ENCODE measurements at places on chromosomes 13 and 19.

GRCh38 chr19:36121486-36122124 is 6.3 kb downstream of the TBCB start:
- no peak for DNase-seq

DNA sequence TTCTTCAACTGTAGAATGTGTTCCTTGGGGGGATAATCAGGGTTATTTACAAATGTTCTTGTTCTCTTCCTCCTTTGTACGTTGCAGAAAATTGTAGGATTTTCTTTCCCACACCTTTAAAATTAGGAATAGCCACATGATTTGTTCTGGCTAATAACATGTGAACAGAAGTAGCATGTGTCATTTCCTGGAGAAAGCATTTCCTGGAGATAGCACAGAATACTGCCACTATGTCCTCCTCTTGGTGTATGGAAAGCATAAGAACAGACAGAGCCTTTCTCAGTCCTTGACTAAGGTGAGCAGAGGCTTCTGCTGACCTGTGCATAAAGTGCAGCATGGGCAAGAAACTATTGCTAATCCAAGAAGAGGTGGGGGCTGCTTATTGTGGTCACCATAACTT is 101.8 kb downstream of the FAM216B start:
- DNase-seq, result no peak

DNA sequence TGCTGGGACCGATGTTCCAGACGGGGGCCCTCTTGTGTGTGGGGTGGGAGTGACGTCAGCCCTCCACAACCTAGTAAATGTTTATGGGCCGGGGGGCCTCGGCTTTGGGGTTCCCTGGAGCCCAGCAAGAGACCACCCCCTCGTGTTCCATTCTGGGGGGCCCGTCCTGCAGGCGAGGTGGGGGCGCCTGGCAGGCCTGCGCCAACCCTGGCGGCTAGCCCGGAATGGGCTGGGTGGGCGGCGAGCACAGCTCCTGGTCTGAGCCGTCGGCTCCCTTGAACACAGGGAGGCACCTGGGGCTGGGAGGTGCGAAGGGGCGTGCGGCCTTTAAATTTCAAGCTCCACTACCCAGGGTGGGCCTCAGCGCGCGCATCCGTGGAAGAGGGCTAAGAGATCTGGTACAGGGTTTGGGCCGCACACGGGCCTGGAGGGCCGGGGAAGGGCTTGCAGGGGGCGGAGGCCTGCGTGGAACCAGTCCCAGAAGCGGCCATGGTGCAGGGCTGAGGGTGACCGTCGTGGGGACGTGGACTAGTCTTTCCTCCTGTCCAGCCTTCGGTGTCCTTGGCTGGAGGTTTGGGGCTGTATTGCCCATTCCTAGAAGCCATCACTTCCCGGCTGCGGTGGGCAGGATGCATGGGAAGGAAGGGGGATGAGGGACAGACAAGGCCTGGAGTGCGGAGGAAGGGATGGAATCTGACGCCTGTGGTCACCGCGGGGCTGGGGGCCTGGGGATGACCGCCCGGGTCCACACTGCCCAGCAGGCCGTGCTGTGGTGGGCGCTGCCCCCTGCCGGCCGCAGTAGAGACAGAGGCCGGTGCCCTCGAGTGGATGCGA is 11.4 kb downstream of the NDUFA11 start:
- DNase-seq, result no peak

- DNase-seq, result no peak
Measured at GRCh38 chr13:24127116-24127631, 33.3 kb upstream of the SPATA13 start.

DNA sequence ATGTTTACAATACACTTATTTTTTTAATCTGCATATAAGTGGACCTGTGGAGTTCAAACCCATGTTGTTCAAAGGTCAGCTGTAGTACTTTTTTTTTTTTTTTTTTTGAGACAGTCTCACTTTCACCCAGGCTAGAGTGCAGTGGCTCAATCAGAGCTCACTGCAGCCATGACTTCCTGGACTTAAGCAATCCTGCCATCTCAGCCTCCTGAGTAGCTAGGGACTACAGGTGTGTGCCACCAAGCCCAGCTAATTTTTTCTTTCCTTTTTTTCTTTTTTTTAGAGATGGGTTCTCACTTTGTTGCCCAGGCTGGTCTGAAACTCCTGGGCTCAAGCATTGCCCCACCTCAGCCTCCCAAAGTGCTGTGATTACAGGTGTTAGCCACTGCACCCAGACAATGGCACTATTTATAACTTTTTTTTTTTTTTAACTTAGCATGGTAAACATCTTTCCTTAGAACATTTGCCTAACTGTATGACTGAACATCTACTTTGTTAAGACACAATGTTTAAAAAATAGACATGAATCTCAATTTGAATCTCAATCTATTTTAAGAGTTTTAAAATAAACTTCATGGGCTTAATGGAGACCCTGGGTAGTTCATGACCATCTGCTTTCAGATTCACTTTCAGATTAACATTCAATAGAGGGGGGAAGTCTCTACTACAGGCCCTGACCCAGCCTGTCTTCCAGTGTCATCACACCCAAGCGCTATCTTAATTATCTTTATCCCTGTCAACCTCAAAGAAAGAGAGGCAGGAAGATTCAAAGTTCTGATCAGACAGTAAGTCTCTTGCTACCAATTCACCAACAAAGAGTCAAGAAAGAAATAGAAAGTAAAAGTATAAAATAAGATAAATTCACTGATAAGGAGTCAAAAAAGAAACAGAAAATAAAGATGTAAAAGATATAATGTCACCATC is 97.7 kb upstream of the DOCK9 start:
- DNase-seq, result no peak

- DNase-seq, result no peak
Measured at GRCh38 chr13:95865080-95865615, 188.1 kb downstream of the UGGT2 start.

- no peak for DNase-seq
Measured at GRCh38 chr19:32363632-32364031, 18.2 kb downstream of the ZNF507 start.

DNA sequence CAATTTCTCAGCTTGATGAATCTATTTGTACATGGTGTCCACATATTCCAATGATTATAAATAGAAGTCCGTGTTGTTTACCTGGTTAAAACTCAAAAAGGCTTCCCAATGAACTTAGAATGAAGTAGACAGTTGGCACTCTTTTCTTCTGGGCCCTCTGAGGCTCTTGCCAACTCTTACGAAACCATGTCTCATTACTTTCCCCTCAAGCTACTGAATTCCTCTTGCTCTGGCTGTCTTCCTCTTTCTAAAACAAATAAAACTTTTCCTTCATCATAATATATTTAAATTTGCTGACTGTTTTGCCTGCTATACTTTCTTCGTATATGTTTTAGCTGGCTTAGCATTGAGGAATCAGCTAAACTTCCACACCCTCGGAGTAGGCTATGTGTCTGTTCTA is 139.7 kb downstream of the SLITRK6 start:
- no peak for DNase-seq

- DNase-seq, result peak; percentile 70
Measured at GRCh38 chr19:18044825-18045304, 36.9 kb downstream of the ARRDC2 start.

- DNase-seq, result peak; percentile 51
Measured at GRCh38 chr19:48674921-48675824, 2.4 kb upstream of the NTN5 start.

DNA sequence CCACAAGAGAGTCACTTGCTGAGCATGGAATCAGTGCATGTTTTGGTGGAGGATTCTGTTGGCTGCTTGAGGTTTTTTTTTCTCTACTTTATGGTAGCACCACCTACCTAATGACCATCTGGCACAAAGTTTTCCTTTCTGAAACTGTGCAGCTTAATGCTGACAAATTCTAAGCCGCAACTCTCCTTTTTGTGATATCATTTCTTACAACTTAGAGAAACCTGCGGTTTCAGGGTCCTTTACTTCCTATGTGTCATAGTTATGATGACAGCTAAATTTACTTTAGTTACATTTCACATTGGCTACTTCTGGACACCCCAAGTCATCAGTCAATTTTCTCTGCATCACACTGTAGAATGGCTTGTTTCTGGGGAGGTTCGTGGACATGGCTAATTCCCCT is 115.4 kb upstream of the TMTC4 start:
- DNase-seq, result no peak

- DNase-seq, result no peak
Measured at GRCh38 chr13:44734201-44734707, 158.1 kb upstream of the TSC22D1 start.

DNA sequence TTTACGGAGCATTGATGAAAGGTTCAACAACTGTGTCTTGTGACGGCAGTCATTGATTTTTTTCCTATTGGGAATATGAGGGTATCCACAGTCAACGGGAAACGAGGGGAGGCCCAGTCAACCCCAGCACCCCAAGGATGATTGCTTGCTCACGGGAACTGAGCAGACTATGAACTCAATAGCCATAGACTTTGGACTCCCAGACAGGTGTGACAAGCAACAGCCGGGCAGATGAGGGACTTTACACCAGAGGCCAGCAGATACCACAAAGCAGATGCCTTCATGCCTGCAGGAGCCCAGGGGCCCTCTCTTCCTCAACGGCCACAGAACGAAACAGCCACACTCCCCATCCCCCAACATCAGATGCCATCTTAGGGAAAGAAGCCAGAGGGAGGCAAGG is 80.3 kb upstream of the FLT1 start:
- no peak for DNase-seq

DNA sequence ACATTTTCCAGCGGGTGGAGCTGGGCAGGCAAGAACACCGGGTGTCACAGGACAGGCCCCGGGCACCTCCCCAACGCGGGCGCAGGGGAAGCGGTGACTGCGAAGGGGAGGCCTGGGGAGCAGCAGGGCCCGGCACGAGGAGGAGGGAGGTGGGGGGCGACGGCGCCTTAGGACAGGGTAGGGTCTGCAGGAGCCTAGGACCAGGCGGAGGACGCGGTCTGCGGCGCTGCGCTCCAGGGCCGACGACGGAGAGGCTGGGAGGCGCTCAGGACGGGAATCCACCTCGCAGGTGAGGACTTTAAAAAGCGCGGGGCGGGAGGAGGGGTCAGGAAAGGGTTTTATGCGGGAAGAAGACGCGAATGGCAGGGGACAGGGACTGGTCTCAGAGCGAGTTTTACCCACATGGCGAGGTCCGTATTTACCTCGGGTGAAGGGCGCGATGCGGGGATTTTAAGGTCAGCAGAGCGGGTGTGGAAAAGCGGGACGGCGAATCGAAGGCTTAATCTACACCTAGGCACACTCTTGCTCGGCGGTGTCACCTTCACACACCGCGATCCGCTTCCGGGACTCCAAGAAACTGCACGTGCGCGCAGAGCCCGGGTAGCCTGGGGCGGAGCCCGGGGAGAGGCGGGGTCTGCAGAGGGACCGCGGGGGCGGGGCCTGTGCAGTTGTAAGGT is 13.5 kb downstream of the ERVV-2 start:
- DNase-seq, result no peak

DNA sequence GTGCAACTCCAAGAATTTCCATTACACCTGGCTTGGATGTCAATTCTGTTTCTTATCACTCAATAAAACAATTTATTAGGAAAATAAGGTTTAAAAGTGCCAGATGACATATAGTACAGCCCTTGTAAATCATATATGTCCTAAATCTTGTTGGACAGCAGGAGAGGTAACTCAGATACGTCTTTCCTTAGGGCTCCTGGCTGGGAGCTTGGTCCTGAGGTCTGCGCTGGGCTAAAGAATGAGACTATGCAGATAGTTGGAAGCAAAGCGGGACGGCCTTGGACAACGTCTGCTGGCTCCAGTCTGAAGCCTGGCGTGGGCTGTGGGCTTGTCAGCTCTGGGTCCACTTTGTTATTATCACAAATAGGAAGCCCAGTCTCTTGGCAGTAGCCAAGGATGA is 377.0 kb downstream of the DLEU7 start:
- no peak for DNase-seq

DNA sequence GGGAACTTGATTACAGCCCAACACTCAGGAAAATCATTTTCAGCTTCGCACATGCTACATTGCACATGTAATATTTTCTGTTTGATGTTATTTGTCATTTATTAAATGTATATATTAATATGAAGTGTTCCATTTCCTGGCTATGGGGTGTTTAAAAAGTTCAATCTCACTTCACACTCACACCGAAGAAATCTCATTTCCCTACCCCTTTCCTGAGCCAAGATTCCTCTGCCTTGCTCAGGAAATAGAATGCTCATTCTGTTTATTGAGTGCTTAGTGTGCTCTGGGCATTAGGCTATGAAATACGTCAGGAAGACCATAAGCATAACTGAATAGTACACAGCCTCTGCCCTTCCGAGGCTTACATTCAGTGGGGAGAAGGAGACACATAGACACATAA is 331.9 kb upstream of the TSHZ3 start:
- no peak for DNase-seq

DNA sequence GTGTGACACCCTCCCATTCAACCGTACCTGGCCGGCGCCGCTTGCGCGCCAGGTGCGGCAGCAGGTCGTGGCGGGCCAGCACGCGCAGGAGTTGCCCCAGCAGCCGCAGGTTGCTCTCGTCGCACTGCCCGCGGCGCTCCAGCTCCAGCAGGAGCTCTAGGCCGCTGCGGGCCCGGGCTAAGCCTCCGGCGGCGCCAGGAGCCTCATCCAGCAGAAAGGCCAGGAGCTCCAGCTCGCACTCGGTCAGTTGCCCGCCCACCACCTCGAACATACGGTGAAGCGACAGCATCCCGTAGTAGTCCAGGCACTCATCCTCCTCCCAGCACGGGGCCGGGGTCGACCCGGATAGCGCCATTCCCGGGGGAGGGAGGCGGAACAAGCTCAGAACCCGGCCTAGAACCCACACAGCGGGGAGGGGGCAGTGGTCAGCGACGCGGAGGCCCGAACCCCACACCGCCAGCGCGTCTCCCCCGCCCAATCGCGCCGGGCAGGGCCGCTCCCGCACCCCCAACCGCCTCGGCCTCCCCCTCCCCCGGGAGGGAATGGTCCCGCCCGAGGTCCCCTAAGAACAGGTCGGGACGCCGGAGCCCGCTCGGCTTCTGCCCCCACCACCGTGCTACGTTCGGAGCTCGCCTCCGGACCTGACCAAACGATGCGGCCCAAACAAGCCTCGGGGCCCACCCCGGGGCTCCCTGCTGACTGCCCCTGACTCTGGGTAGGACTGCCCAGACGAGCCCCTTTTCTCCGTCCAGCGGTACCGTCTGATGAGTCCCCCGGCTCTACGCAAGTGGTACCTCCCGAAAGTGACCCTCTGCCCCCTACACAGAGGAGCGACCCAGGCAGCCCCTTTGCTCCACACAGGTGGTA is 591 bp downstream of the DEDD2 start:
- no peak for DNase-seq

DNA sequence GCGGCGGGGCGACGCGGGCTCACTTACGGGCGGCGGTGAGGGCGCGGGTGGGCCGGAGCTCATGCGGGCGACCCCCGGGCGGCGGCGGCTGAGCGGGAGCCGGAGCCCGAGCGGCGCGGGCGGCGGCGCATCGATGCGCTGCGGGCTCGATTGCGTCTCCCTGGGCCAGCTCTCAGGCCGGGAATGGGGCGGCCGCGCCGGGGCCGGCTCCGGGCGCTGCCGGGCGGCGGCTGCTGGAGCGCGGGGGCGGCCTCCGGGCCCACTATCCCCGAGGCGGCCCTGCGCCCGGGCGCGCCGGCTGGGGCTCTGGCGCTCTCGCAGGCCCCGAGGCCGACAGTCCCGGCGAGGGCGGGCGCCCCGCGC is 1.4 kb upstream of the TSHZ3 start:
- DNase-seq, result no peak

Data from stimulated activated CD8-positive, alpha-beta memory T cell treated with anti-CD3 and anti-CD28 coated beads, Interleukin-4, amount 100 ng/mL, for 4 hours (primary cell).